Fibroblast of skin of back (primary cell): ENCODE measurements at places on chromosomes 5 and 9.

DNA sequence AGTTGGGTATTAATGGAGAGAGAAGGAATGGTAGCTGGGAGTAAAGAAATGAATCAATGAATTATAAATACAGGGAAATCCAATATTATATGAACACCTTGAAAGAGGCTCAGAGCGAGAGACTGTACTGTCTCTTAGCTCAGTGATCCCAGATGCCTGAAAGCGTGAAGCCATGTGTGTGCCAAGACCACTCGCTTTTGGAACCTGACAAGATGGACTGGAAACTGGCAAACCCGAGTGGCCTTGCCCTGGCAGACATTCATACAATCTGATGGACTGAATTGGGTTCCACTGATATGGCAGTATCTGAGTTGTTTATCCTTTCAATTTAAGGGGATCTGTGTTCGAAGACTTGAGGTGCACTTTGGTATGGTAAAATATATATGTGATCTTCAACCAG is 170.3 kb downstream of the ERCC6L2 start:
- no peak for DNase-seq

GRCh38 chr9:133203506-133204075 is 5.5 kb downstream of the OBP2B start:
- no peak for DNase-seq

DNA sequence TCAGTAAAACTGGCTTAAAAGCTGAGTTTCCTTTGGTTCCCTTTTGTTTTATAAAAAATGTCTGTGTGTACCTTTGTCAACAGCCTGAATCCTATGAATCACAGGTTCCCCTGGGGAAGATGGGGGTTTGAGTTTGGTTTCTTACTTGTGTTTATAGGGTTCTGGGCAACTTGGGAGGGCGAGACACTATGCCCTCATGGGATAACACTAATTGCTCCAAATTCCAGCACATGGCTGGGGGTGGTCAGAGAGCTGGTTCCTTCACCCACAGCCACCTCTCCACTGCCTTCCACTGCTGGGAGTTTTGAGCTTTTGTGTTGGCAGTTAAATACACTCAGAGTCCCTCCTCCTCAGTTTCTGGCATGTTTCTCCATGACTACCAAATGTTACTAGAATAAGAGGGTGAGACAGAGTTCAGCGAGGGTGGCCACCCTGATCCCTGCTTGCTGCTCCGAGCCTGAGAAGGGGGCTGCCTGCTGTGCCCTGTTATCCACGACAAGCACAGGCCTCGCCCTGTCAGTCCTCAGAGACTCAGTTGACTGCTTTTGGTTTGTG is 83.0 kb upstream of the EPB41L4B start:
- DNase-seq: peak; percentile 67

DNA sequence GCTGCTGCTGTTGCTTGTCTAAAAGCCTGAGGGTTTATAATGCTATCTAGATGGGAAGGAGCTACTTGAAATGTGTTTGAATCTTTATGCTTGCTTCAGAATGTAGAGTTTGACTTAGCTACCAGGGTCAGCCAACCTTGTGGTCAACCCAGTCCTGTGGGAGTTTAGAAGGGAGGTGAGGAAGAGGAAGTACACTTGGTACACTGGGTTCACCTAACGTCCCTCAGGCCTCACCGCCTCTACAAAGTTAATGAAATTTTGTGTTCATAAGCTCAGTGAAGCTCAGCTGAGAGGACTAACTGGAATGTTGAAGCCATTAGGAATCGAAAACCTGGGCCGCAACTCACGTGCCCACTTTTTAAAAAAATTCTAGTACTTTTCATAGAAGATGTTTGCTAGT is 10.7 kb downstream of the IQGAP2 start:
- no peak for DNase-seq

GRCh38 chr5:116652903-116653302 is 78.3 kb upstream of the SEMA6A start:
- DNase-seq: no peak

DNA sequence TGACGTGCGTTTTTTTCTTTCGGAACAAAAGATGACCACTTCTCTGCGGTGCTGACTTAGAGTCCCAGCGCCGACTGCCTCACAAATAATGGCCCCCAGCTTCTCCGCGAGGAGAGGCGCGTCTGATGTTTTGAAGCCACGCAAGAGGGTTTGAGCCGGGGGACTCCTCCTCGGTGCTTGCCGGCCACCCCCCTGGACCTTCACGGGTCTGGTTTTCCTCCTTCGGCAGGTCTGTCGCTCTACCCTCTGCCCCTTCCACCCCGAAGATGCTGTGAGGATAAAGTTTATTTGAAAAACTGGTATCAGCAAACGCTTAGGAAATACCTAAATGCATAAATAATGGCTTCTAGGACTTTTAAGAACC is 584 bp downstream of the USP20 start:
- DNase-seq: no peak

DNA sequence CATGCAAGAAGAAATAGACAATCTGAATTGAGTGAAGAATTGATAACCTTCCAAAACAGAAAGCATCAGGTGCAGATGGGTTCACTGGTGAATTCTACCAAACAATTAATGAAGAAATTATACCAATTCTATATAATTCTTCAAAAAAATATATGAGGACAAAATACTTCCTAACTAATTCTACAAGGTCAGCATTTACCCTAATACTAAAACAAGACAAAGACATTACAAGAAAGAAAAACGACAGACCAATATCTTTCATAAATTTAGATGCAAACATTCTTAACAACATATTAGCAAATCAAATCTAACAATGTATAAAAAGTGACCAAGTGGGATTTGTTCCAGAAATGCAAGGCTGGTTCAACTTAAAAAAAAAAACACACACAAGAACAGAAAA is 183.9 kb downstream of the BARX1 start:
- no peak for DNase-seq

GRCh38 chr5:103060424-103060954 is 59.4 kb downstream of the GIN1 start:
- no peak for DNase-seq

DNA sequence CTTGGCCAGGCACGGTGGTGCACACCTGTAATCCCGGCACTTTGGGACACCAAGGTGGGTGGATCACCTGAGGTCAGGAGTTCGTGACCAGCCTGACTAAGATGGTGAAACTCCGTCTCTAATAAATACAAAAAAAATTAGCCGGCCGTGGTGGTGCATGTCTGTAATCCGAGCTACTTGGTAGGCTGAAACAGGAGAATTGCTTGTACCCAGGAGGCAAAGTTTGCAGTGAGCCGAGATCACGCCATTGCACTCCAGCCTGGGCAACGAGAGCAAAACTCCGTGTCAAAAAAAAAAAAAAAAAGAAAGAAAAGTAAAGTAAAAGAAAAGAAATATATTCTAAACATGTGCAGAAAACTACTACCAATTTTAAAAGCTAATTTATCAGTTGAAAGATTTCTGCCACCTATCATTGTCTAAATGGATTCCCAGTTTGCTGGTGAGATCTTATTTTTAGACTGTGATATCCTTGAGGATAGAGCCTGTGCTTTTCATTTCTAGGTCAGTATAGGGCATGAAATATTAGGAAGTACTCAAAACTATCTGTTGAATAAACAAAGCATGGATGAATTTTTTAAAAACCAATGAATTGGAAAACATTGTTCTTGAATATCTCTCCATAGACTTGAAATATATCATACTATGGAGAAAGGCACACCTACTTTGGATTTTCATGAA is 86.9 kb downstream of the NFIB start:
- DNase-seq: no peak

GRCh38 chr5:132641841-132642240 is 16.1 kb upstream of the IL13 start:
- no peak for DNase-seq

DNA sequence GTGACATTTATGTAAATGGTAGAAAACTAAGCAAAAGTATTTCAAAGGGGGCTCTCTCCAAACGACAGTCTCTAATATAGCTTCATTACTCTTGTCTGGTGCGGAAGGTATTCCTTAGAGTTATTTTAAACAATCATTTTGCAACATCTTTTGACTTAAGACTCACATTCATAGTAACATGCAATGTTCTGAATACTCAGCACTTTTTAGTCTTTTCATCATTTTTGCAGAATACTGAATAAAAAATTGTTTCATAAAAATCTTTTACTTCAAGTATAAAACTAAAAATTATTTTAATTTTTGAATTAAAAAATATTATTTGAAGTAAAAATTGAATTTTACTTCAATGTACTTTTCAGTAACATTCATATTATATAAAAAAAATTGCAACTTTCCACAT is 321.1 kb downstream of the PLK2 start:
- no peak for DNase-seq

GRCh38 chr5:75054134-75054930 is 2.0 kb upstream of the GCNT4 start:
- peak; percentile 73 for DNase-seq

DNA sequence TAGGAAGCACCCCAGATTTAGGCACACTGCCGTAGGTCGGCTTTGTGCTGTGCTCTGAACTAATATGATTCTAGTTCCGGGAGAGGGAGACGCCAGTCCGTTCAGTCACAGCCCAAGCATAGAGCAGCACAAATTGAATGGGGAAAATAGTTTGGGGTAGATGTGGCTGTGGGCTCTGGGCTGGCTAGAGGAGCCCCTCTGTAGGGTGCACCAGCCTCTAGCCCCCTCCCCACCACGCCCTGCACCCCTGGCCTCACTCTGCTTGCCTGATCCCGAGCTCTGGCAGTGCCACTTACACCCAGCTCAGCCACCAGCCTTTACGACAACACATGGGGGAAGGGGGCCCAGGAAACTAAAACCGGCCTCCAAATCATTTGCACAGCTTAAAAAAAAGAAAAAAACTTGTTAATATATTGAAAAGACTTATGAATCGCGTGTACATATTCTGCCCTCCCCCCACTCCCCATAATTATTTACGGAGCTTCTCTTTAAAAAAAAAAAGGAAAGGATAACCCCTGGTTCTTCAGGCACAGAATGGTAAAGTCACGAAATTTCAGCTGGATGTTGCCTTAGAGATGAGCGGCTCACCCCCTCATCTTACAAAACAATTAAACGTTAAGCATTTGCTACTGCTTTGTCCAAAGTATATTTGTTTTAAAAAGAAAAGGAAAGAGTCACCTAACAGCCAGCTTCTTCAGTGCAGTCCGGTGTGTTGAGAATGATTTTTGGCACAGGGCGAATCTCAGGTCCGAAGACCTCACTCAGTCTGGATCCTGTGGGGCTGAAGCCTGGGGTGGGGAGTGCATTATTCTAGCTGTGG is 3.5 kb downstream of the LMX1B start:
- DNase-seq: no peak

- DNase-seq: peak; percentile 87
These were observed 66.1 kb upstream of the STK32A start for GRCh38 chr5:147168578-147169327.

- DNase-seq: no peak
These were observed 72.2 kb upstream of the IL6ST start for GRCh38 chr5:56066931-56067450.

GRCh38 chr5:142222866-142223558 is 101.8 kb downstream of the SPRY4 start:
- no peak for DNase-seq

DNA sequence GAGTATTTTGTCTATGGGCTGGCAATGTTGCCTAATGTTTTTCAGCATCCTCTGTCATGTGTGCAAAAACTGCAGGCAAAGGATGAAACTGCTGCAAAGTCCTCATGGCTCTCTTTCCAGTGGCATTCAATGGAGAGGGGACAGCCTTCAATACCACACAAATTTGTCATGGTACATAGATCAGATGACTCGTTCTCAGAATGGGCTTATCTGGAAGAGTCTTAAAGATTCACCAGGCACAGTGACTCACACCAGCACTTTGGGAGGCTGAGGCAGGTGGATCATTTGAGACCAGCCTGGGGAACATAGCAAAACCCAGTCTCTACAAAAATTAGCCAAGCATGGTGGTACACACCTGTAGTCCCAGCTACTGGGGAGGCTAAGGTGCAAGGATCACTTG is 5.3 kb downstream of the CDKN2AIPNL start:
- peak; percentile 39 for DNase-seq

- DNase-seq: no peak
These were observed 27.9 kb downstream of the IER5L start for GRCh38 chr9:129150122-129150521.

GRCh38 chr5:78562001-78562400 is 86.6 kb downstream of the LHFPL2 start:
- no peak for DNase-seq

GRCh38 chr9:111691672-111692329 is 30.4 kb downstream of the GNG10 start:
- DNase-seq: peak; percentile 50

GRCh38 chr5:26518065-26518464 is 520.3 kb downstream of the CDH9 start:
- no peak for DNase-seq

DNA sequence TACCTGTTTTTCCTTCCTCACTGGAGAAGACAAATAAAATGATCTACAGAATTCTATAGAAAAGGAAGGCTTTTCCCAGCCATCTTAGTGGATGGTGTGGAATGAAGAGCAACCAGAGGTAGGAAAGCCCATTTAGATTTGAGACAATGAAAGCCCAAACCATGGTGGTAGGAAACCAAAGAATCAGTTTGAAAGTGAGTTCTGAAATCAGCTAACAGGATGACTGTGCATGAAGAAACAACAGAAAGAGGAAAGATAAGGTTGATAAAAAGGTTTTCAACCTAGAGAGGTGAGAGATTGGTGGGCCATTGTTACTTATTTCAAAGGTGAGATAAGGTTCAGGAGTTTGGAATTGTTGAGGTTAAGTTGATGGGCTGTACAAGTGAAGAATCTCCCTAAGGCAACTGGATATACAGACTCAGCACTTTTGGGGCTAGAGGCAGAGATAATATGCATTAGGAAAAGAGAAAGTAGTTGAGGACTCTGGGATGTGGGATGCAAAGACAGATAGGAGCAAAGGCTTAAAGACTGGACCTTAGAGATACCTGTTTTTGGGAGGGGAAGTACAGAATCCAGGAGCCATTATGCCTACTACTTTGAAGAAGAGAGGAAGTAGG is 2.4 kb downstream of the CHMP5 start:
- no peak for DNase-seq

DNA sequence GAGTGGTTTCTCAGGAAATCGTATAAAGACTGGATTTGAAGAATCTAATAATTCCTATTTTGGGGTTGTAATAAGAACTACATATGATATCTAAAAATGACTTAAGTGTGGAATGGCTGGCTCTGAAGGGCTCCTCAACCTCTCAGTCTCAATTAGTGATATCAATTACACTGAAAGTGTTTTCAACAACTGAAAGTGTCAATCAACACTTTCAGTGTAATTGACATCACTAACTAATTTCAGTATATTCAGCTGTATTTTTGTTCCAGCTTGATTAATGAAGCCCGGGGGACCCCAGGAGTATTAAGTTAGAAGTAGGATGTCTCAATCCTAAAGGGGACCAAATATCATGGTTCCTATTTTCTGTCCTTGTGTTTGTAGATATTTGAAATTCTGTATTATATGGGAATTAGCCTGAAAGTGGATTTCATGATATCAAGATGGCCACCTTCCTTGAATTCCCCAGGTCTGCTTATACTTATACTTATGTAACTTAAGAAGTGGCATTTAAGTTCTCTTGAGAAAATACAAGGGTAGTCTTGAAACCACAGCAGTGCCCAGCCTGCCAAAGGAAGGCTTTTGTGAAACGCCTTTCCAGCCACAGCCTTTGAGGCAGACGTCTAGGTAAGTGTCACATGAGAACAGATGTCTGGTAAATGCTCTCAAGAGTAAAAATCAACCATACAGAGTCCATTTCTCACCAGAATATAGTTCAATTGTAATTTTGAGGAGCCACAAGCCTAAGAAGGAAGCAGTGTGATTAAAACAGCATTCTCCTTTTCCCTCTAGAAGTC is 4.6 kb downstream of the BASP1 start:
- peak; percentile 31 for DNase-seq

- DNase-seq: no peak
These were observed 12.8 kb upstream of the RPS23 start for GRCh38 chr5:82290908-82291307.

- peak; percentile 5 for DNase-seq
These were observed 34.5 kb upstream of the ZNF366 start for GRCh38 chr5:72541501-72542225.

GRCh38 chr5:180399401-180400215 is 46.5 kb upstream of the GFPT2 start:
- DNase-seq: no peak
